ENCODE measurements at places on chromosomes 4 and X.

DNA sequence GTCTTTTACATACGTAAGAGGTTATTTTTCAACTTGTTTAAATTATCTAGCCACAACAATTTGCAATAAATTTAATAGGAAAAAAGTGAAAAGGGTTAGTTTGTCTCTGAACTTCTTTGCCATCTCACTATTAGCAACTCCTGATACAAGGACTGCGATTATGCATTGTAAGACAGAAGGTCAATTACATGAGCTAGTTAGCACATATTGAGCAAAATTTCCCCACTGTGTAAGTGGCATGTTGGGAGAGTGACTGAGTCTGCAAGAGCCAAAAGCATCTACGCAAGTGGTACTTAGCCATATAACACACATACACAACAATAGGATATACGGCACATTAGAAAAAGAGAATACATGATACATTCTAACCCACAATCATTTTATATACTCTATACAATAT lies 927.2 kb downstream of the STPG2 start:
- no peak for DNase-seq

DNA sequence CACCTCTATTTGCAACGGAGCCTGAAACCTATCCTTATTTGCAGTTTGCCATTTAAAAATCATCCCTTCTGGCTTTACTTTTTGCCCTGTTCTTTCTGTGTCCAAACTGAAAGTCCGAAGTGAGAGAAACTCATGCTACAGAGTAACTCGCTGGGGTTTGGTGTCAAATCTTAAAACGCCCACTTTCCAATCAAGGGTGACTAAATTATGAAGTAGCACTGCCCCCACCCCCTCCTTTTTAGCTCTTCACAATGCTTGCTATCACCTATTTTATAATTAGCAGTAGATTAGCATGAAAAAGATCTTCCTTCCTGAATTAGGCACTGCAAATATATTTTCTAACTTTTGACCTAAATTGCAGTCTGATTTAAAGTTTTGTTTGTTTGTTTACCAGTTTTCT lies 52.5 kb downstream of the VGLL1 start:
- no peak for DNase-seq

- DNase-seq: peak; percentile 29
These were observed 29.6 kb upstream of the TASL start for GRCh38 chrX:30607155-30607554.

- no peak for DNase-seq
These were observed 7.4 kb downstream of the SNCA start for GRCh38 chr4:89829470-89830138.

- DNase-seq: no peak
These were observed 16.8 kb downstream of the POLR2B start for GRCh38 chr4:56995525-56995924.

GRCh38 chr4:3121110-3121509 lies 46.6 kb downstream of the HTT start:
- no peak for DNase-seq

DNA sequence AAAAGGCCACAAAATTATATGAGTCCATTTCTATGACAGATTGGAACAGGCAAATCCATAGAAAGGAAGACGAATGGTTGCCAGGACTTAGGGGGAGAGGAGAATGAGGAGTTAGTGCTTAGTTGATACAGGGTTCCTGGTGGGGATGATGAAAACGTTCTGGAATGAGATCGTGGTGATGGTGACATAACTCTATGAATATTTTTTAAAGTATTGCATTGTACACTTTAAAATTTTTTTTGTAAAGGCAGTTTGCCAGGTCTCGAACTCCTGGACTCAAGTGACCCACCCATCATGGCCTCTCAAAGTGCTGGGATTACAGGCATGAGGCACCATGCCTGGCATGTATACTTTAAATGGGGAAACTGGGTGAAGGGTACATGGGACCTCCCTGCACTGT lies 9.9 kb upstream of the CCNQ start:
- DNase-seq: no peak

- no peak for DNase-seq
These were observed 37.4 kb upstream of the SPON2 start for GRCh38 chr4:1209821-1210220.

DNA sequence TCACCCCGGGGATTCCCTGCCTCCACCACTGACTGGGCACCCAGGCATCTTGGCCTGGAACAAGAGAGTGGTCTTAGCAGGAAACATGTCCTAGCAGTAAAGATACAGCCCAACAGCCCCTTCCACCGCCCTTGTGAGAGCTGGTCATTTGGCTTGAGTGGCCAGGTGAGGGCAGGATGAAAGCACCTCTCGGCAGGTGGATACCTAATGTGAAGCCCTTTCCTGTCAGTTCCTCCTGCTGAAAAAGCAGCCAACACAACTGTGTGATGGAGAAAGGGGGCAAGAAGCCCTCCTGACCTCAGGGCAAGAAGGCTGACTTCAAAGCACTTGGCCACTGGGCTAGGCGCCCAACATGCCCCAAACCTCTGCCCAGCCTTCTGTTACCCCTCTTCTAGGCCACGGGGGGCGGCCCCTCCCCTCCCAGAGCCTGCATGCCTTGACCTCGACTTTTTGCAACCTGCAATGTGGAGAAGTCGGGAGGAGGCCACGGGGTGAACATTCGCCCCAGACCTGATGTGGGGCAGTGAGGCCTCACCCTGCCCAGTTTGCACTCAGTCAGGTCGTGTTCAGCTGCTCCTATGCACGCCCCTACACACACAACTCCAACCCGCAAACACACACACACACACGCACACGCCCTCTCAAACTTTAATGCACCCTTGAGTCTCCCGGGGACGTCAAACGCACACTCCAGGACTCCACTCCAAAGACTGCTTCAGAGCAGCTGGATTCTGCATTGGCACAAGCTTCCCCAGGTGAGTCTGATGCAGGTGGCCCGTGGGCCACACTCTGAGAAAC lies 1.1 kb downstream of the LGI2 start:
- DNase-seq: no peak

DNA sequence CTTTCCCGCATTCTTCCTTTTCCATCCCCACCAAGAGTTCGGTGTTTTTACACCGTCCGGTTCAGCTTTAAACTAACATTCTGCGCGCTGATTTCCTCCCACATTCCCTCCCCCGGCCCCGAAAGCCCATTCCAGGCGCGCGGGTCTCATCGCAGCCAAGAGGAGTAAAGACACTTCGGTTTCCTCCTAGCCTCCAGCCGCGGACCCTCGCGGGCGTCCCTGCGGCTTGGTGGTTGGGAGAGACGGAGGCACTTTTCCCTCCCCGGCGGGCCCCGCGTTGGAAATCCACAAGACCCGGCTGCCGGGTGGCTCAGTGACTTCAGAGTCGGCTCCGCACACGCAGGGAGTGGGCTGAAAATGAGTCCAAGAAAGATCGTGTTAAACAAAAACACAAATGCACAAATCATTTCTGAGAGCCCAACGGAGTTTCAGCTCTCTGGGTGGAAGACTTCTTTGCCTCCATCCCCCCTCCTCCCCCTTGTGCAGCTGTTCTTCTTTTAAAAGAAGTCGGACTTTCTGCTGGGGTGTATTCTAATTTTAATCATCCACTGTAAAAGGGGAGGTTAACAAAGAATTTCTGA lies 2.0 kb upstream of the ARX start:
- no peak for DNase-seq

DNA sequence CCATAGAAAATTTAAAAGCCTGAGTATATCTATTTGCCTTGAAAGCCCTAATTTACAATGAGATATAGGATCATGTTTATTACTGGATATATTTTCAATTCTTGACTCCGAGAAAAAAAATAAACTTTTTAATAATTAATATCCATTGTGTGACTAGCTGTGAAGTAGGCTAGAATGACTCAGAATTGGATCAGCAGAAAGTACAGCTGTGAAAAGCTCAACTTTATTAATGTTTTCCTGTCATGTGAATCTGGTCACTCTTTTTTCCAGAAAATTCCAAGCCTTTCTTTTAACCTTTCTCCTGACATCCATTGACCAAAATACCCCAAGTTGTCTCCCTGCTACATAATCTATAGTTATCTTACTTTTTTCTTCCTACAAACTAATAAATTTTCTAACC lies 171.8 kb upstream of the PACRGL start:
- DNase-seq: peak; percentile 3

DNA sequence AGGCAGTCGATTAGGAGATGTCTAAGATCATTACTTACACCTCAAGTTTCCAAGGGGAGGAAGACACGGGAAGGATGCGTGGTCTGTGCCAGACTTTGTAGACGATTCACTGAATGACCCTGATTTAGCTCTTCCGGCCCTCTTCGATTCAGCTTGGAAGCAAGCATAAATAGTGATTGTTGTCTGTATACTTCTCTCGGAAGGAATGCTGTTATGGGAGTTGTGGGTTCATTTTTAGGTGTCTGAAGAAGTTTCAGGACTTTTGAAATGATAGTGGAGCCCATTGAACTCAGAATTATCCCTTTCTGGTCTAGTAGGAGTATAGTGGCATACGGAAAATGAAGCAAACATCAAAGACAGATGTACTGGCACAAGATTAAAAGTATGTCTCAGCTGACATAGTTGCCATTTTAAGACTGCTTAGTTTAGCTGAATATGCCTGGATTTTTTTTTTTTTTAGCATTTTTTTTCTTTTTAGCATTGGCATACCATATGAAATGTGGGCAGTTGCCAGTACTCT lies 1.0 kb upstream of the ANKRD17 start:
- no peak for DNase-seq

DNA sequence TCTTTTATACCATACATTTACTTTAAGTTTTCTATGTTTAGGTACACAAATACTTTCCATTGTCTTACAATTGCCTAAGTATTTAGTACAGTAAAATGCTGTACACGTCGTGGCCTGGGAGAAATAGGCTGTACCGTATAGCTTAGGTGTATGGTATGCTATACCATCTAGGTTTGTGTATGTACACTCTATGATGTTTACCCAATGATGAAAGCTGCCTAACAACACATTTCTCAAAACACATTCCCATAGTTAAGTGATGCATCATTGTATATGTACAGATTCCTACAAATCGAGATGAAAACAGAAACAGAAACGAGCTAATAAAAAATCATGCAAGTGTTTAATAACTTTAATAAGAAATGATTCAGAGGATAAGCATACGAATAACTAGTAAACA lies 51.6 kb downstream of the SPANXA2 start:
- no peak for DNase-seq

DNA sequence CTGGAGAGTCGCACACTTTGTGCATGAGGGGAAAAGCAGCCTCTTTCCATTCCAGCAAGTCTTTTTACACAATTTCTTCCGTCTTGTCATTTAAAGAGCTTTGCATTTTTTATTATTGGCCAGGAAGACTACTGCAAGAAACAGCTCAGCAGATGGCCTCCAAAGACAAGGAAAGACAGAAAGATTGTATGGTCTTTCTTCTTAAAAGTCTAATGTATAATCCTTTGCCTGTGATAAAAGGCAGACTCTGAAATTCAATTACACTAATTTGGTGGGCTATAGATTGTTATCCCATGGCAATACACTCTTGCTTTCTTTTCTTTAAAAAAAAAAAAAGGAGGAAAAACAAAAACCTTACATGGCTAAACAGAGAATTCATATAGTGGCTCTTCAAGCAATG lies 5.9 kb downstream of the CAPN6 start:
- DNase-seq: no peak
